ENCODE measurements at places on chromosomes 5 and 9.

- DNase-seq = no peak
Measured at GRCh38 chr9:99345942-99346341, 123.9 kb downstream of the SEC61B start.

- peak; percentile 78 for DNase-seq
Measured at GRCh38 chr5:172223901-172224873, 30.2 kb downstream of the EFCAB9 start.

- DNase-seq = no peak
Measured at GRCh38 chr5:95486191-95486590, 68.6 kb downstream of the SKIC3 start.

- no peak for DNase-seq
Measured at GRCh38 chr9:23532282-23532681, 293.8 kb downstream of the ELAVL2 start.

DNA sequence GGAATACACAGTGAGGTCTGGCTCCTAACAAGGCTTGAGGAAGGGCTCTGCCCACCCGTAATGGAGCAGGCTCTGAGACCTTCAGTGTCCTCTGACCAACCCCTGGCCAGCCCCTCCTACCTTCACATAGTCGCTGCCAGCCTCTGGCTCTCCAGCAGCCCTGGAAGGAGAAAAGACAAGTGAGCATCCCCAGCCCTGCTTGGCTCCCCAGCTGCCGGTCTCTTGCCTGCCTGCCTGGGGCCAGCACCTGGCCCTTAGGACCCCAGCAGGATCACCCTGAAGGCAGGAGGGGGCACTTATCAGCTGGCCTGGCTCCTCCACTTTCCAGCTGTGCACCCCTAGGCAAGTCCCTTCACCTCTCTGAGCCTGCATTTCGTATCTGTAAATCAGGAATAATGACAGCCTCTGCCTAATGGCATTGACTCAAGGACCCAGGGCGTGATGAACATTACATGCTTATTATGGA is 16.9 kb downstream of the SH2D3C start:
- no peak for DNase-seq

DNA sequence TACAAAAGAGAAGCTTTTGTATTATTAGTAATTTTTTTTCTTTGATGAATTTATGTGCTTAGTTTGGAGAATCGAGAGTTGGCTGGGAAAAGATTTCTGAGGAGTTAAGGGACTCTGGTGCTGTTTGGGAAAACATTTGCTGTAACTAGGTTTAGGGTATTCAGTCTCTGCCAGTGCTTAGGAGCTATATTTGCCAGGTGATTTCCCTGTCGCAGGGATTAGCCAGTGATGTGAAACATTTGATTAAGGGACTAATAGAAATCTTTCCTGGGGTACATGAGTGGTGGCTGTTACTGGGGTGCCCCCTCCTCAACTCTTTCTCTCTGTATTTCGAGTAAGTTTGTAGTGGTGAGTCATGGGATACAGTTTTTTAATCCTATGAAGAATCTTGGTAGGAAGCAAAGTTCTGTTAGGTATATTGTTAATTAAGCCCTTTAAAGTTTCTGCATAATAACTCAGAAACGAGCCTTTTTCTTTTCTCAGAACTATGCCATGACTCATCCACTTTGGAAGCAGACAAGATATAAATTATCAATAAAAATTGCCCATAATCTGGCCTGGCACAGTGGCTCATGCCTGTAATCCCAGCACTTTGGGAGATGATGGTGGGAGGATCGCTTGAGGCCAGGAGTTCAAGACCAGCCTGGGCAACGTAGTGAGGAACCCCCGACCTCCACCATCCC is 18.6 kb downstream of the RGMB start:
- DNase-seq = no peak

DNA sequence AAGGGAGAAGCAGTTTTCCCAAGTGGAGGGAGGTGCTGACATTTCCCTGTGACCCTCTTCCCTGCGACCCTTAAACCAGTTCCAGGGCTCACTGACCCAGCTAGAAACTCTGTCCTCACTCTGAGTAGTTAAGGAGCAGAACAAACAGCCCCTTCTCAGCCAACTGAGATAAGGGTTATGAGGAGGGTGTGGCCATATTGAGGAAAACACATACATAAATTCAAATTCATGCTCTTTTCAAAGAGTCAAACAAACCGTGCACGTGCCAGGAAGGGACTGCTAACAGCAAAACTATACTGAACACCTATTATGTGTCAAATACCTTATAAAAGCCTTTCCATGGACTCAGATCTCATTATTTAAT is 4.9 kb upstream of the AKNA start:
- no peak for DNase-seq

DNA sequence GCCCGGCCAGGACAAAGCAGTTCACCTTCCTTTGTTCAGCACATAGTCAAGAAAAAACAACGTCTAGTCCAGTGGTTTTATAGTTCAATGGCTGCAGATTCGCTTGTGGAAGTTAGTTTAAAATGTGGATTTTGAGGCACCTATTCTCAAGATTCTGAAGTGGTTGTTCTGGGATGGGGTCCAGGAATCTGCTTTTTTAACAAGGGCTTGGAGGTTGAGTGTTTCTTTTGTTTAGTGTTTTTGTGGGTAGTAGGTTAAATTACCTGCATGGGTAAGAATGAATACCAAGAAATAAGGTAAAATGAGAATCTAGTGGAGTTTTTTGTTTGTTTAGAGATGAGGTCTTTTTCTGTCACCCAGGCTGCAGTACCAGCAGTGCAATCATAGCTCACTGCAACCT is 28.4 kb upstream of the NADK2 start:
- DNase-seq = no peak

GRCh38 chr5:75686480-75686879 is 30.8 kb downstream of the POC5 start:
- DNase-seq = no peak

GRCh38 chr5:16134204-16134603 is 45.4 kb downstream of the MARCHF11 start:
- no peak for DNase-seq

GRCh38 chr5:16192311-16192710 is 12.7 kb upstream of the MARCHF11 start:
- DNase-seq = no peak

GRCh38 chr9:85004818-85005413 is 335.4 kb downstream of the NTRK2 start:
- DNase-seq = no peak
